ENCODE measurements at places on chromosomes 16 and 17.

DNA sequence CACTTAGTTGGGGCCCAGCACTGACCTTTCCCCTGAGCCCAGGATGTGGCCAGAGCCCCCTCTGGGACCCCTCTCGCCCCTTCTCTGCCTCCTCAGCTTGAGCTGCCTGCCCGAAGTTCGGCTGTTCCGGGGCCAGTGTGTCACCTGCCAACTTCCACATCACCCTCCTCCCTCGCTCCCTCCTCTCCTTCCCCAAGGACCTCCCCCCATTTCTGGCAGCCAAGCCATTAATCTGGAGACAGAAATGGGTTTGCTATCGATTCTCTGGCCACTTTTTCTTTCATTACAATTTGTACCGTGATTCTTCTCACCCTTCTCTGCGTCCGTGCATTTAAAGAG lies 8.8 kb upstream of the ADAM11 start:
- DNase-seq = no peak

DNA sequence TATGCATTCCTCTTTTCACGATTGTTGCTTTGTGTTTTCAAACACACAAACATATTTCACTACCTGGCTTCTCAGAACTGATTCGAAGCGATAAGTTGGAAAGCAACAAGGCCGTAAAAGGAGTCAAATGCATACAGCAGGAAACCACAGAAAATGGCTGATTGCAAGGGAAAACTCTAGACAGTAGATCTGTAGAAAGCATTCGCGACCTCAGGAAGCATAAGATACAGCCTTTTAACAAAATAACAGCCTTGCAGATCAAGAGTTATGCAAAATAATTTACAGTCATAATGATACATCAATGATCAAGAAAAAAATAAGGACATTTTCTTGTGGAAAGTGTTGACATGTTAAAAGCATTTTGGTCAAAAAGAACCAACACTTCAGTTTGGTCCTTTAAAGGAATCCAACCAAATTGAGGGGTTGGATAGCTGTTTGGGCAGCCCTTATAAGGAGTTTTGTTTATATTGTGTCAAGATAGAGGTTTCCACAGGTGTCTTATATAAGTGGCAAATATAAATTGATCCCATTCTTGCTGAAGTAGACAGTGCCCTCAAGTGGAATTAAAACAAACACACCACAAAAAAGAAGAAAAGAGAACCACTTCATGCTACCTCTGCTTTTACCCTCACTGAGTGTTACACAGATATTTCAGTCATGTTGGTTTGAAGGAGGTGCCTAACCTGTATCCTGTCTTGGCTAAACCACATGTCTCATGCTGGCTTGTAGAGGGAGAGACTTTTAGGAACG lies 5.5 kb downstream of the CYLD start:
- no peak for DNase-seq

- no peak for DNase-seq
Measured at GRCh38 chr17:63500543-63501390, 22.4 kb upstream of the KCNH6 start.

DNA sequence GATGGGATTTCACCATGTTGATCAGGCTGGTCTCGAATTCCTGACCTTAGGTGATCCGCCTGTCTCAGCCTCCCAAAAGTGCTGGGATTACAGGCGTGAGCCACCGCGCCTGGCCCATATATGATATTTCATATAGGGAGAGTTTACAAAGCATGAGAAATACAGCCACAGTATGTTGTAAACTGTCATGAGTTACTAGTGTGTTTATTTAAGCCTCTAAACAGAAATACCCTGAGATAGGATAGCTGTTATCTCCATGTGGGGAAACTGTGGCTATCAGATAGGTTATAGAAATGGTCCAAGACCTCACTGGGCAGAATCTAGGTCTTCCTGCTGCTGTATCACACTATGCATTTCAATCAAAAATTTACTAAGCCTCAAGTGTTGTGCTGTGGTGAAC lies 2.1 kb upstream of the CDK5RAP3 start:
- no peak for DNase-seq

DNA sequence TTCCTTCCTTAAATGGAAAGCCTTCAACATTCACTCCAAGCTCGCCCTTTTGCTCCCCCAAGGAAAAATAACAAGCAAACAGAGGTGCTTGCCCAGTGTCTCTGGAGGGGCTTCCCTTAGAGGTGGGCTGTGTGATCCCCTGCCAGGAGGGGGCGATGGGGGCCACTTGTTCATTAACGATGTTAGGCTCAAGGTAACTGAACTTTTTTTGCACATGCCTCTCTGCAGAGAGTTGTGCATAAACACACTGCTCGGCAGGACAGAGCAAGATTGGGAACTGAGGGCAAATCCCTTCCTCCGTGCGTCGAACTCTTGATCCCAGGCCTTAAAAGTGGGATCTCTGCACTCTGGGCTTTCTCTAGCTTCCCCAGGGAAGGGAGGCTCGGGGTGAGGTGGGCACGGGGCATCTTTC lies 15.5 kb upstream of the NAGLU start:
- DNase-seq = no peak

DNA sequence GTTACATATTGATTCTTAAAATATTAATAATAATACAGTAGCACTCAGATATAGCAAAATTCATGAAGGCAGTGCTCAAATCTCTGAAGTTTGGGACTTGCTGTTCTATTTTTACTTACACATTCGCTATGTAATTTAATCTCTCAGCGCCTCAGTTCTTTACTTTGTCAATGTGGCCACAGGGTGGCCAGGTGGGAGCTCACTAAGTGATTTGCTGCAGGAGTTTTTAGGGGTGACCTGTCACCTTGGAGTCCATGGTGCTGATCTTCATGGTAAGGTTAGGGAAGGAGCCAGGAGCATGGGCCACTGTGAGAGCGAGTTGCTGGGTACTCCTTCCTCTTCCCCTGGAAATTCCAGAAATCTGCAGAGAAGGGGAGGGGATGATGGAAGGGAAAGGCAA lies 28.1 kb downstream of the VWA3A start:
- no peak for DNase-seq

- DNase-seq = no peak
Measured at GRCh38 chr16:15897834-15898254, 9.4 kb upstream of the CEP20 start.

DNA sequence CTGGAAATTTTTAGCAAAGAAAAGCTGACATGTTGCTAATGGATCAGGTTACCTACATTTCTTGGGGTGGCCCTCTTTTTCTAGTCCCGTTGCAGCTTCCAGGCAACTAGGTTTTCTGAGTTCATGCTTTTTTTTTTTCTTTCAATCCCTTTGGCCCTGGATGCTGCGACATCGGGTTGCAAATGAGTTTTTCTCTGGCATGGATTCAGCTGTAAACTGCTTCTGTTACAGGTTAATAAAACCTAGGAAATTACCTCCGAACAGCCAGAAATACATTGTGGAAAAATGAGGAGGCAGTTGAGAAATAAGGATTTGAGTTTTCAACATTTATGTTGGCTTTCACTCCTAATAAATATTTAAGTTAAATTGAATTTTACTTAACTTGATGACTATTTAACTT lies 149.8 kb upstream of the MAF start:
- DNase-seq = no peak

GRCh38 chr17:27701963-27702362 lies 71.0 kb downstream of the LGALS9 start:
- no peak for DNase-seq

DNA sequence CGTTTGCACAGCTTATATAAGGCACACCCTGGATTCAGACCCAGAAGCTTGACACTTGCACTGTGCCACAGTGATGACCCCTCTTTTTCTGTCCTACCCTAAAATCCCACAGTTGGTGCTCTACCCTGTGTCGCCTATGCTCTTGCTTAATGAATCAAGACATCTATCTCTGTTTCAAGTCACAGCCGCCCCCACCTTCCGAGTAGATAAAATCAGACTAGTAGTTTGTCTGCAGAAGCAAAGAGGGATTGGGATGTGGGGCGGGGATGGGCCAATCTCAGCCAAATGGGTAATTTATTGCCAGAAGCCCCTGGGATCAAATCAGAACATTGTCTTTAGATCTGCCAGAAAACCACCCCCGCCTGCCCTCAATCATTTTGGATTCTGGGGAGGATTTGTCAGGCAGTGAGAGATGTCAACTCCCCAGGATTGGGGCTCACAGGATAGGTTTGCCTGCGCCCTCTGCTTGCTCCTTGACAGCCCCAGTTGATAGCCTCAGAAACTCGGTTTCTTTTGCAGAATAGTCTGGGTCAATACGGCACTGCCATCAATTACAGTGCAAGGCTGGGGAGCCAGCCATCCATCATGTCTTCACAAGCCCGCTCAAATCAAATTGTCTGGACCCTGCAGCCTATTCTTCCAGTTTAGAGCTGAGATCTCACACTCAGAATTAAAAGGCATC lies 520.8 kb downstream of the GRIN2A start:
- DNase-seq = no peak

- DNase-seq = peak; percentile 11
Measured at GRCh38 chr17:16915752-16916556, 56.0 kb downstream of the TNFRSF13B start.

All from NCI-H2171 (cell line).